Activated T-cell treated with anti-CD3 and anti-CD28 coated beads for 48 hours (primary cell): ENCODE measurements at places on chromosomes 6 and 20.

GRCh38 chr20:33839591-33839990 lies 28.4 kb downstream of the CHMP4B start:
- no peak for DNase-seq

- DNase-seq: no peak
These were observed 50.5 kb upstream of the ENPP5 start for GRCh38 chr6:46221222-46221793.

DNA sequence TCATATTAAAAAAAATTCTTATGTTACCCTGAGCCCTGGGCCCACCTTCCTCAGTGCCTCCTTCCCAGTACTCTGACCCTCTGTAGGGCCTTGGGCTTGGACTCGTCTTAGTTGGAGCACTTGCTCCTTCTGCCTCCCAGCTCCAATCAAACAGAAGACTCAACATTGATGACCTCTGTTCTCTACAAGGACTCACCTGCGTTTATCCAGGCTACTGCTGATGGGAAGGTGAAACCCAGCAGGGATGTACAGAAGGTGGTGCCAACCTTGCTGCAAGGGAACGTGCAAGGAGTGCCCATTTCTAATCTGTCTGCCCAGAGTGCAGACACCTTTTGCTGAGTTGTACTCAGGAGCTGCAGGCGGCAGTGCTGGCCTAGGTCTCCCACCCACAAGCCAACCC lies 38.9 kb downstream of the FYN start:
- DNase-seq: no peak

GRCh38 chr6:37368961-37369320 lies 15.2 kb downstream of the RNF8 start:
- DNase-seq: no peak

DNA sequence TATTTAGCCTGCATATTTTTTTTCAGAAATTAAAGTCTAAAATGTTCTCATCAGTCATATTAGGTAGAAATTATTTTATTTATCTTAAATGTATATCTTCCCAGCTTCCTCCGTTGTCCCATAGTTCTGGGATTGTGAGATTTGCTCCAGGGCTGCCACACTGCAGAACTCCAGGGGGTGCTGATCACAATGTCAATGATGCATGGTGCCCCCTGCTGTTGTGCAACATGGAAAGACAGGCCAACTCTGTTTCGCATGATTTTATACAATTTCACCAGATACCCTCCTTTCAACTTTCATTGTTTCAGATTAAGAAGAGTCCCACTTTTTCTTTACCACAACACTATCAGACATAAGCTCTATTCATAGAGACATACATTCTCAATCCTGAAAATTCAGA lies 35.9 kb downstream of the ID4 start:
- no peak for DNase-seq

DNA sequence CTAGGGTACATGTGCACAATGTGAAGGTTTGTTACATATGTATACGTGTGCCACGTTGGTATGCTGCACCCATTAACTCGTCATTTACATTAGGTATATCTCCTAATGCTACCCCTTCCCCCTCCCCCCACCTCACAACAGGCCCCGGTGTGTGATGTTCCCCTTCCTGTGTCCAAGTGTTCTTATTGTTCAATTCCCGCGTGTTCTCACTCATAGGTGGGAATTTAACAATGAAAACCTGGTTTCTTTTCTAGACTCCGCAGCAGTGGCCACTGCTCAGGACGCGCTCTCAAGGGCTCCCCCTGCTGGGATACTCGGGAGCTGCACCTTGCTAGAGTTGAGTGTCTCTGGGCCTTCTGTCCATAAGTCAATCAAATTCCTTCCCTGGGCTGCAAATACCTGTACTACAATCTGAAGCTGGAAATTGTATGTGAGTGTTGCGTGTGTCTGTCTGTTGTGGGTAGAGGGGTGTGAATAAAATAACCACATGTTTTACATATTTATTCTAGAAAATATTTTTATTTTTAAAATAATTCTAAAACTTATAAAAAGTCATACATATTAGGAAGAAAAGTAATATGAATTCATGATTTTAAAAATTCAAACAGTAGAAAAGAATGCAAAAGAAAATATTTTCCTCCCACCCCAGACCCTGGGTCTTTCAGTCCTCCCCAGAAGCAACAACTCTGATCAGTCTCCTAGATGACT lies 8.2 kb upstream of the CEP250 start:
- DNase-seq: peak; percentile 89

DNA sequence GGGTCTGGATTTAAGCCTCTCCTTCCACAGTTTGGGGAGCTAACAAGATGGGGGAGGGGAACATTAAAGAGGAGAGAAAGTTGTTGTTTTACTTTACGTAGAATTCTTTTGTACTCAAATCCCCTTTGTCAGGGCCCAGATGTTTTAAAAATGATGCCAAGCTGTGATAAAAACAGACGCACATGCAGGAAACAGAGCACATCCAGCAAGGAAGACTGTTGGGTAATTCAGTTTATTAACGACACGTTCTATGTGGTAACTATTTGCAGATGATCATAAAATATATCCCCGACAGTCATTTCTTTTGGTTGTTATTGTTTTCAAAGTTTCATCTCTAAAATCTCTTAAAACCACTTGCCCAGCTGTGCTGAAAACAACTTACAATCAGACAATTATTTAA lies 307.0 kb upstream of the PRDM1 start:
- DNase-seq: no peak

DNA sequence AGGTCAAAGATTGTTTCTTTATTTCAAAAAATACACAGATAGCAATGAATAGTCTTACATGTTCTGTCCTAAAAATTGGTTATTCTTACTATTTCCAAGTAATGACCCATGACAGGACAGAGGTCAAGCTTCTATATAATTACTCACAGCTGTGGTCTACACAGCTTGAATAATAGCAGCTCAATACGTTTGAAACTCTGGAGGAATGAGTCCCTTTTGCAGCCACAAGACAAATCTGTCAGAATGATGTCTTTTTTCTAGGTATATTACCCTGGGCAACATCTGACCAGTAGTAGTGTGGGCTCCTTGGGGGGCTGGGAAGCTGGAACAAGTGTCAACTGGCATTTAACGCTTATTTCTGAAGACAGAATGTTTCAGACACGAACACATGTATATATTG lies 84.9 kb upstream of the HTR1B start:
- DNase-seq: no peak

- DNase-seq: no peak
These were observed 413.7 kb downstream of the QKI start for GRCh38 chr6:163828038-163828795.

DNA sequence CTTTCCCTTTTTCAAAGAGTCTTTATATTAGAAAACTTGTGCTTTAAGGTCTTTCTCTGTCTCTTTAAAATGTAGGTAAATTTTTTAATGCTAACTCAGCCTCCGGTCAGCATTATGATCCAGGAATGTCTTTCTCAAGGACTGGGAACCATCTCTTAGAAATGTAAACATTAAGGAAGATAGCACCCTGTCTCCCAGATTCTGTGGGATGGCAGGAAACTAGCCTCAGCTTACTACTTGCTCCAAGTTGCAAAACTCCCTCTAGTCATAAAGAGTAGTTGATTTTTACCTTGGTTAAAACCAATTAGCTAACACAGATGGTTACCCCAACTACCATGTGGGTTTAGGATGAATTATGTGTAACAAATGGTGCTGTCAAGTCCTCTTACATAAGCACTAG lies 4.7 kb upstream of the TAAR1 start:
- no peak for DNase-seq

- no peak for DNase-seq
These were observed 31.7 kb upstream of the RAB22A start for GRCh38 chr20:58277578-58278472.

- no peak for DNase-seq
These were observed 1.9 kb upstream of the TMEM242 start for GRCh38 chr6:157325069-157325805.

DNA sequence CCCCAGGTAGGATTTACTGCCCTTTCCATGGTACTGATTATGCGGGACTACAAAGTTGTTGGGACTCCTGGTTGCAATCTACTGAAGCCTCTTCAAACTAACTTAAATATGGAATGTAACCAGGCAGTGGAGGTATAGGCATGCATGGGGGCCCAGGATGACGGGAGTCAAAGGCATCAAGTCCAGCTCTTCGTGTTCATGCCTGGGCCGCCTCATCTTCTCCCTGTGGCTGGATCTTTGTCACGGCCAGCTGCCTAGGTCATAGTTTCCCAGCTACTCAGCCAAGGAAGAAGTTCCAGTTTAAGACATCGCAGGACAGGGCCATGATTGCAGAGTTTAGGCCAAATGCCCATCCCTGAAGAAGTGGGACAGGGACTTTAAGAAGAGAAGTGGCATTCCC lies 20.5 kb downstream of the LYRM2 start:
- DNase-seq: no peak

GRCh38 chr6:14110001-14110818 lies 7.4 kb upstream of the CD83 start:
- no peak for DNase-seq

DNA sequence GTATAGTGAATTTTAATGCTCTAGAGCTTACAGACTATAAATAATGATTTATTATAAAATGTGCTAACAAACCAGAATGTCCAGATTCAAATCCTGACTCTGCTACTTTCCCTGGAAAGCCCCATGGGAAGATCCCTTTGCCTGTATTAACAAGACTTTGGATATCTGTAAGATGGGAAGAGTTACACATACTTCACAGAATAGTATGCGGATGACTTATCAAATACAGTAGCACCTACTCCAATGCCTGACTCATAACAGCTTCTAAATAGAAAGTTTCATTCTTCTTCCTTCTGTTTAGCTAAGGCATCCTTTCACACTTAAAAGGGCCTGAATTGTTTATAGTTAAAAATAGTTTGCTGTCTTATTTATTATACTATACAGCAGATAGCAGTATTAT lies 166.3 kb downstream of the KCNQ5 start:
- DNase-seq: no peak

DNA sequence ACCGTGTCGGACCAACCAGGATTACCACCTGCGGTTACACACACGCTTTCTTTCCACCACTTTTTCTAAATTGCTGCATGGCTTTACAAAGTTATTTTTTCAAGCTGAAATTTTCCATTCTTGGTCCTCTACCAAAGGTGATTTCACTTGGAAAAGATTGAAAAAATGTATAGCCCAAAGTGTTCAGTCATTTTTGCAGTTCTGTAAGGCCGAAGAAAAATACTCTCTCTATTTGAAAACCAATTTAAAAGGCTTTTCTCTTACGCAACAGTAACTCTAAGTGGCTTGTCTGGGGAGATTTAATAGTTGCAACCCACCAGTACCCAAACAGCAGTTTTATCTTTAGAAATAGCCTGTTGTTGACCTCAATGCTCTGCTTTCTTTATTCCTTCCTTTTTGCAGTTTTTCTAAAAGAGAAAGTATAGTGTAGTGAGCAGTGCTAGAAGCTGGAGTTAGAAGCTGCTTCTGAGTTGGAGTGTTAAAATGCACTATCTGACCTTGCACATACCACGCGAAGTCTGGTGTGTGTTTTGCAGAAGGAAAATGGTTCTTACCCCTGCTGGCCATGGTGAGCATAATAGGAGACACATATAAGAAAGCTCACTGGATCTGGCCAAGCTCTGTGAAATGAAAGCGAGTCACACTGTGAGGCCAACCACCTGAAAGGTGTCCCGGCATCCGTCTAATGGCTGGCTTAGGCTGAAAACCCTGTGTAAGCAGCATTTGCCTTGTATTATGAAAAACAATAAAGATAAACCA lies 271.6 kb upstream of the PRND start:
- no peak for DNase-seq

DNA sequence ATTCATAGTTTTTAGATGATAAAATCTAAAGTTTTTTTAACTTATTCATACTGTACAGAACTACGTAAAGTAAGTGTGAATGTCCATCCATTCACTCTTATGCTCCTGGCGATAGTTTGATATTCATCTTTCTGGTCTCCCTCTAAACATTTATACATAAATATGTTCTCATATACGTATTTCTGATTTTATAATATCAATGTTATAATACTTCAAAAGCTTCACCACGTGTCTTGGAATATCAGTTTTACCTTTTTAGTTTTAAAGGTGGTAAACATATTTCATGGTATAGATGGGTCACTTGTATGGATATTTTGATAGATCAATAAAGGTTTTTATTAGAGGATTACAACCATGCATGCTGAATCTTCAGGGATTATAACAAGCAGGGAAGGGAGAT lies 10.3 kb upstream of the RHAG start:
- DNase-seq: no peak

DNA sequence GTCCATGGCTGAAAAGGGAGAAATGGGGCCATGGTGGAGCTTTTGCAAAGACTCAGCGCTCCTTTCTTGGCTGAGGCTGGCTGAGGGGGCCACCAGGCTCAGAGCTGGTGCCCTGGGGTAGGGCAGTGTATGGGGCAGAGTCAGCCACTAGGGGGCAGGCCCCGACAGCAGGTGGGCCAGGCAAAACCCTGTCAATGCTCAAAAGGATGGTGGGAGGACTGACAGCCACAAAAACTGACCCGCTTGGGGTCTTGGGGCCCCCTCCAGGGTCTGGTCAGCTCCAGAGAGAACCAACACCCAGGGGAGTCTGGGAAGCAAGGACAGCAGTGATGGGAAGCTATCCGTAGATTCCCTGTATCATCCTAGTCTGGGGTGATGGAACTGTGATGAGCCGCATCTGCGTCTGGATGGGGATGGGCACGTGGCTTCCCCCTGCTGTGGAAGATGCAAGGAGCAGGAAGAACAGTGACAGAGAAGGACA lies 306.9 kb downstream of the DHX35 start:
- DNase-seq: peak; percentile 30

DNA sequence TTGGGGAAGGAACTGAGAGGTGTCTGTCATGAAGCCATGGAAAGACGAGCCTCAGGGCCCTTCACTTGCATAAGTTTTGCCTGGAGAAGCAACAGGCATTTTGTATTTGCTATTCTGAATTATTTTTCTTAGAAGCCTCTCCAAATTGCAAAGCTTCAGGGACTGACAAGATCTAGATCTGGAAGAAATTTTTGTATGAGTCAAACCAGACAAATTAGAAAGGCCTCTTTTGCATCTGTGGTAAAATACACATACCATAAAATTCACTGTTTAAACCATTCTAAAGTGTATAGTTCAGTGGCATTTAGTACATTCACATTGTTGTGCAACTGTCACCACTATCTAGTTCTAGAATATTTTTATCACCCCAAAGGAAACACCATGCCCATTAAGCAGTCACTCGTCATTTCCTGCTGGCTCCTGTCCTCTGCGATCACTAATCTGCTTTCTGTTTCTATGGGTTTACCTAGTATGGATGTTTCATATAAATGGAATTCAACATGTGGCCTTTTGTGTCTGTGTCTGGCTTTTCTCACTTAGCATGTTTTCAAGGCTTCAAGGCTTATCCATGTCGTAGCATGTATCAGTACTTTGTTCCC lies 269.1 kb downstream of the PHF3 start:
- DNase-seq: no peak

DNA sequence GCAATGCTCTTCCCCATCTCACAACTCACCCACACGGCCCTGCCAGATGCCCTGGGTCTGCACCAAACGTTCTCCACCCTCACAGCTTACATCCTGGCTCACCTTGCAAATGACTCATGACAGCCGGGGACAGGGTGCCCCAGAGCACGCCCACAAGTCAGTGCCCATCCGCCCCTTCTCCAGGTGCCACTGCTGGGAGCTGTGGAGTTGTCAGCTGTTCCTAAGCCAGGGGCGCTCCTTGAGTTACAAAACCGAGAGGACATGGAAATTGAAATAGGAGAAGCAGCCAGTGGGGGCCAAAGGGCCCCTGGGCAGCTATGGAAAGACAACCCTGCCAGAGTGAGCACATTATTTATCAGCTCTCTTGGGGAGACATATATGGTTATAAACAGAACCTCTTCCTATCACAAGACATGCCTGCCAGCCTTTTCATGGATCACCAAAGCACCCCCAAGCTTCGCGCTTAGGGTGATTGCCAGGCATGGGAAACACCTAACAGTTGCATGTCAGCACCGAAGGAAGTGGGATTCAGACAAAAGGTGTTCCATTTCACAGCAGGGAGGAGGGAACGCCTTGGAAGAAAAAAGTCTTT lies 236.8 kb downstream of the LY86 start:
- DNase-seq: no peak
